ENCODE measurements at places on chromosomes 4 and X.

- DNase-seq = no peak
Measured at GRCh38 chr4:76962406-76963130, 13.0 kb downstream of the SEPTIN11 start.

DNA sequence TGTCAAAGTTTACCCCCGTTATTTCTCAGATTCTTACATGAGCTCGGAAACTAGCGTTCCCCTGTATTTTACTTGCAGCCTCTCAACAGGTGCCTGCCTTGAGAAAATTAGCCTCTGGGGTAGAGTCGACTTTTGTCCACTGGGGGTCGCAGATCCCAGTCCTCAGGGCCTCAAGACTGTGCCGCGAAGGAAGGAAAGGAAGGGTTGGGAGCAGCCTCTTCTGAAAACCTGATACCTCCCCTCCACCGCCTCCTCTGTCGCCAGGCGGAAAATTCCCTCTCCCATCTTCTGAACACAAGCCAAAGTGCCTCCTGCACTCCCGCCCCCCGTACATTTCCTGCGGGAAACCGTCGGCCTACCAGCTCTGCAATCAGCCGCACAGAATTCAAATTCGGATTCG is 44.4 kb upstream of the TMSB15B start:
- peak; percentile 27 for DNase-seq

- no peak for DNase-seq
Measured at GRCh38 chrX:107683124-107683895, 55.0 kb downstream of the PRPS1 start.

DNA sequence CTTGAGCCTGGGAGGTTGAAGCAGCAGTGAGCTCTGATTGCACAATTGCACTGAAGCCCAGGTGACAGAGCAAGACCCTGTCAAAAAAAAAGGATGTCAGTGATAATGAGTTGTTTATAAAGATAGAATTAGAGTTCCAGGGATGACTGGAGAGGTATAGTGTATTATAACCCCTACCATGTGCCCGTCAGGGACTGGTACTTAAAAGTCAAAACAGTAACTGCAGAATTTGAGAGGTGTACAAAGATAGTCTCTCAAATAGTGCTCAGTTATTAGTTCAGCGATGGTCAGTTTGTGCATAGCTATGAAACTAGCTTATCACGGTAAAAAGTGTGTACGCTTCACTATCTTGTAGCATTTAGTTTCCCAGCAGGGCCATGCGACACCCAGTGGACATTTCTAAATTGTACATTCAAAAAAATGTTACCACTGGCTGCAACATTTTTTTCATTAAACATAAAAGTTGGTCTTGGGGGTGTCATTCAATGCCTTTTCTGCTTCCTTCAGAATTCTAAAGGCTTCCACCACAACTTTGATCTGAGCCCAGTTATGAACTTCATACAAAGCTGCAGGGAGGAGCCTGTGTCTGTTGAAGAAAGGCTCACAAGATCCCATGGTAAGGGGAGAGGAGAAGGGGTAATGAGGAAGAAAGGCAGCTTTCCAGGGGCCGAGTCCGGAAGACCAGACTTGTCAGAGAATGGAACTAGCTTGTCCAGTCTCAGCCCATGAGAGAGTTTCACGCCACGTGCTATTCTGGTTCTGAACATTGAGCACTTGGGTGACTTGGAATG is 9.2 kb upstream of the GYG2 start:
- no peak for DNase-seq

DNA sequence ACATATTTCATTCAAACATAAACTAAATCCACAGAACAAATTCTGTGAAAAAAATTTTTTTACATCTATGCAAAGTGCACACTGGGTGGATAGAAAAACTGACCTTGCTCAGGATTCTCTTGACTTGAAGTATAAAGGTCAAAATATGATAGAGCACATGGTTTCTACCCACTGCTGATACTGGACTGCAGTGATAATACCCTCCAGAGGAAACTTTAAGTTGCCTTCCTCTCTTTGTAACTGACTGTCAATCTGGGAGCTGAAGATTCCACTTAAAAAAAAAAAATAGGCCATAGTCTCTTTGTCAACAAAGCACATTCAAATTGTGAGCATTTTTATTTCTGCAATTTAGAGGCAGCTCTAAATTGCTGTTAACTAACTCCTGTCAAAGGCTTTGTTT is 3.2 kb upstream of the AMMECR1 start:
- no peak for DNase-seq

DNA sequence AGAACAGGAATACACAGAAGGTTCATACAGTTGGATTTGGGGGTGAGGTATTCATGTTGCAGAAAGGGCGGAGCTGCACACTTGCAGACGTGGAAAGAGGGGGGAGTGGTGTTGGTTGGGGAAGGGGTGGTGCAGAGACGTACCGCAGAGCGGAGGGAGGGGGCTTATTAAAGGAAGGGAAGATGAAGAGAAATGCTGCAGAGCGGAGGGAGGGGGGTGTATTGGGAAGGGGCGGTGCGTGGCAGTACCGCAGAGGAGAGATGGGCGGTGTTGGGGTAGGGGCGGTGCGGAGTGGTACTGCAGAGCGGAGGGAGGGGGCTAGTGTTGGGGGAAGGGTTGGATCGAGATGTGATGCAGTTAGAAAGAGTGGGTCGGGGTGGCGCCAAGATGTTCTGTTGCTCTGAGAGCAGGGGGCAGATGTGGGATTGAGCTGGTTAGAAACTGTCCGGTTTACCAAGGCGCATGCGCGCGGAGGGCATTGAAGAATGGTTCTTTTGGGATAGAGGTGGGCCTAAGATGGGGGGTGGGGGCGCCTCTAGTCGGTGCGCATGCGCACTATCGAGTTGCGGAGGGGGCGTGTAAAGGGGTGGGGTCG is 900 bp downstream of the TRO start:
- DNase-seq = peak; percentile 55

GRCh38 chr4:80388284-80388607 is 52.7 kb downstream of the CFAP299 start:
- no peak for DNase-seq

DNA sequence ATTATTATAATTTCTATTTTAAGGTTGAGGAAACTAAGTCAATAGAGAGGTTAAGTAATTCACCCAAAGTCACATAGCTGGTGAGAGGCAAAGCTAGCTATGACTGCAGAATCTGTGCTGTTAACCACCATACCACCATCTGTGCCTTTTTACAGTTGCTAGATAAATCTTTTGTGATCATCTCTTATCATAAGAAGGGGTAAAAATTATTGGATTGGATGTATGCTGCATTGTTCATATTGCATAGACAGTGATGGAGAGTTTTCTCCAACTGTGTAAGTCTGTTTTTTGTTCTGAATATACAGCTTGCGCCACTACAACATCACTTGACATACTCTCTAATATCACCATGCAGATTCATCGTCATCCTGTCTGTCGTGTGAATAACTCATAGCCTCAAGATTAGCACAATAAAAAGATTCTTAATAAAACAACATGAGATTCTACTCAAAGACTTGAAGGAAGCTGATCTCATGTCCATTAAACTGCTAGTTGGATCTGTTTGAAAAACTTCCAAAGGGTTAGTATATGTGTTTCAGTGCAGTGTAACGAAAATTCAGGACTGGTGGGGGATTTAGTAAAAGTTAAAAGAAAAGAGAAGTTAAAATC is 495.9 kb downstream of the SPRY1 start:
- no peak for DNase-seq

GRCh38 chr4:39565878-39566600 is 38.8 kb upstream of the UGDH start:
- no peak for DNase-seq

DNA sequence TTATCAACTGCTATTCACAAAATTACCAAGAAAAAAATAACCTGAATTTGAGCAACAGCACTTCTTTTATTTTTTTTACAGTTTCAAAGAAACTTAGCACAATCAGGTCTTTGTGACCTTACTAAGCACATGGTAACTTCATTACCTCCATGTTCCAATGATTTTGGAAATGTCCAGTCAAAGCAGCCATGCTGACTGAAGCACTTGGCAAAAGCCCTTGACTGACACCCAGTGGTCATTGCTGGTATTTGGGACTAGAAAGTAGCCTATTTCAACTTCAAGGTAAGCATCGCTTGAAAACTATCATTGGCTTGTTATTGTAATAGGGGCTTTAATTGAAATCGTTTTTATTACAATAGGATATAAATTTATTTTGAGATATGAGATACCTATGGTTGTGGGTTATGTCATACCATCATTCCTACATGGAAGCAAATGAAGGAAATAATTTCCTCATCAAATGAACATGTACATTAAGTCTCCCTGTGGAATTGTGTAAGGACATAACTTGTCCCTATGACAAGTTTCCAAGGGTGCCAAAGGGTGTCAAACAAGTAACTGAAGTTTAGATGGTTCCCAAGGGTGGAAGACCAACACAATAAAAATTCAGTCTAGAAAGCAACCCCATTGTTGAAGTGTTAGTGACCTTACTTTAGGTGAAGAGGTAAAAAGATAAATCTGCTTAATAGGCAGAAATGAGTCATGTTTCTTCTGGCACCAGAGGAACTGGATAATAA is 15.2 kb upstream of the ANXA10 start:
- DNase-seq = peak; percentile 1

DNA sequence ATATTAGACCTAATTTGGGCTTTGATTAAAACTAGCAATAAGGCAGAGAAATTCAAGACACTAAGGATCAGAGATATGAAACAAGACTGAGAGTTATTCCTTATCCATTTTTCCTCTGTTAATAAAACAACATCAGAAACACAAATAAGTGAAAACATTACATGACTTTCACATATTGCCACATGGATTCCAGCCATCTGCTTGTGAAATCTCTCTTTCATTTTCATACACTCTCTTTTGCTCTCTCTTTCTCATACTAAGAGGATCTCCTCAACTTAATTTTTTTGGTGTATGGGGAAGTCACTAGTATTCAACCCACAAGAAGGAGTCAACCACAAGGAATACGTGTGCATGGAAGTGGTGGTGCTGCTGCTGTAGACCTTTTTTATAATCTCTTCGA is 183.0 kb downstream of the LDB2 start:
- no peak for DNase-seq

GRCh38 chrX:120301497-120301896 is 9.8 kb downstream of the TMEM255A start:
- DNase-seq = no peak

DNA sequence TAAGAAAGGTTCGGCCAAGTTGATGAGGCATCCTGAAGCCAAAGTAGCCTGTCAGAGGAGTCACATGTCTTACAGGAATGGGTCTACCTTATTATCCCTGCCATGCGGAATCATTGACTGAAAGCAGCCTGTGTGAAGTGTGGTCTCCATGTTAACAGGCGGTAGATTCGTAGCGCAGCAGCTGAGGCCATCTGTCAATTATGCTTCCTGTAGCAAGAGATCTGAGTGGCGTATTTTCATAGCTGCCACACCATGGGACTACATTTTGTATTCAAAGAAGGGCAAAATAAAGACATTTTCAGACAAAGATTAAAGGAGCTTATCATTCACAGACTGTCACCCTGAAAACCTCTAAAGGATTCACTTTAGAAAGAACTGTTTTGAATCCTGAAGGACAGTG is 11.2 kb upstream of the MED14 start:
- DNase-seq = no peak

- no peak for DNase-seq
Measured at GRCh38 chr4:48074657-48075056, 58.1 kb downstream of the NIPAL1 start.

GRCh38 chrX:74529311-74529710 is 85.1 kb downstream of the RLIM start:
- no peak for DNase-seq

- no peak for DNase-seq
Measured at GRCh38 chr4:6193399-6193798, 7.0 kb downstream of the JAKMIP1 start.

DNA sequence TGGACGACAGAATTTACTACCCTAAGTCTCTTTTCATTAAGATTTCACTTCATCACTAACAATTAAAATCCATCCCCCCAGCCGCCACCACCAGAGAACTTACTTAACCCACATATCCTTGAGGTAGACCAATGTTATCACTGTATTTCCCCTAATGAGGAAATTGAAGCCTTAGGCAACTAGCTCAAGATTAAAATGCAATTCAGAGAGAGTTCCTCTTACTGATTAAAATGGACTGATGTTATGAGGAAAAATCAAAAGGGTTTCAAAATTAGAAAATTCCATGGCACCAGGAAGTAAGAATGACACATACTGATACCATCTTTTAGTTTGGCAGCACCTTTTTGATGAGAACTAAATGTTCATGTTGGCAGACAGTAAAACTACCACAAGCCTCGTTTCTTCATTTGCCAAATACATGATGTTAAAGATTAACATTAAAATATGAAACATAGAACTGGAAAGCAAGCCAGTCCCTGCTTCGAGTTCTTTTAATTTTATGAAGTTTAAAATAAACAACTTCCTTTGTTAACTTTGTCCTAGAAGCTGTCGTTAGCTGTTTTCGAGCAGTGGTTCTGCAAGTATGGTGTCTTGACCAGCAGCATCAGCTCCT is 69.3 kb upstream of the CCDC160 start:
- no peak for DNase-seq

DNA sequence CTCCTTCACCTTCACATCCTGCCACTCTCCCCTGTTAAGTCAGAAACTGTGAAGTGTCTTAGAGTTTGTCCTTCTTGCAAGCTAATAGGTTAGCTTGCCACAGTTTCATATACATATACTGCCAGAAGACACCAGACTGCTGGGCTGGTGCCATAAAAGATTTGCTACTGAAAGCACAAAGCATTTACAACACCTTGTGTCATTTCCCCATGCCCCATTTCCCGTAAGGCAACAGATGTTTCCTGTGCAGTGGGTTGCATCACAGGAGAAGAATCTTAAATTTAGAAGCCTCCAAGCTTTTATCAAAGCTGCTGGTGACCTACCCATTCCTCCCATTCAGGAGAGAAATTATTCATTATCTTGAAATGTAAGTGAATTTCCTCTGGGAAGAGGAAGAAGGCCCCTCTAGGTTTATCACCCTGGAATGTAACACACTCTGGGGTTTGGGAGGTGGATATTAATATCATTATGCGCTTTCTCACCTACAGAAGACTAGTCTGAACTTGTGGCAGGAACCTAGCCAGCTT is 34.5 kb upstream of the RAB33B start:
- DNase-seq = peak; percentile 63

GRCh38 chr4:169099771-169100180 is 89.7 kb upstream of the CBR4 start:
- DNase-seq = no peak

GRCh38 chrX:7889135-7889534 is 38.1 kb downstream of the PNPLA4 start:
- no peak for DNase-seq

- DNase-seq = no peak
Measured at GRCh38 chr4:154314248-154314647, 177.4 kb downstream of the DCHS2 start.

GRCh38 chrX:65745992-65746391 is 78.5 kb downstream of the MSN start:
- no peak for DNase-seq

Measured in CD4-positive, alpha-beta T cell treated with Interferon gamma for 1 hour (primary cell).